ENCODE measurements at places on chromosomes 4 and X. TPM values are rescaled to one million over a fixed set of nuclear protein-coding genes. Genes with fewer than 3 reads are reported as not detected.

DNA sequence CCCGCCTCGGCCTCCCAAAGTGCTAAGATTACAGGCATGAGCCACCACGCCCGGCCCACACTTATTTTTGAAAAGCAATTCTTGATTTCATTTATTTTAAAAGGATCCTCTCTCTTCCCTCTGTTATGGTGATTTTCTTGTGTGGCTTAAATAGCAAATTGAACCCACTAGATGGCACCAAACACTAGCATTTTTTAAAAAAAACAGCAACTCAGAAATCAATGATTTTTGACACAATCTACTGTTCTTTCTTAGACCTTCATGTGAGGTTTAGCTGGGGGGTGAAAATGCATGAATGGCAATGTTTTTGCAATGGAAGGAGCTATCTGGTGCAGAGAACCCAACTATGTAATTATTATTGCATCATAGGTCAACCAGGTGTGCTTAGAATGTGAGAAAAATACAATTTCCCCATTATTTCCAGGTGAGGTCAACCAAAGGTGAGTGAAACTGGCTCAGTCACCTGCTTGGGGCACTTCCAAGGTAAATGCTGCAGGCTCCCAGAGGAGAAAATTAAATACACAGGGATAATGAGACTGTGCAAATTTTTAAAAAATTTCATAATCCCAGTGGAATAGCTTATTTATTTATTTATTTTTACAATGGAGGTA, 226.7 kb upstream of the PRKX start:
- peak; percentile 10 for DNase-seq

- DNase-seq = no peak
Measured at GRCh38 chr4:17560065-17560673, 16.8 kb upstream of the LAP3 start.

The UGT2B17 gene
- not detected for total RNA-seq

DNA sequence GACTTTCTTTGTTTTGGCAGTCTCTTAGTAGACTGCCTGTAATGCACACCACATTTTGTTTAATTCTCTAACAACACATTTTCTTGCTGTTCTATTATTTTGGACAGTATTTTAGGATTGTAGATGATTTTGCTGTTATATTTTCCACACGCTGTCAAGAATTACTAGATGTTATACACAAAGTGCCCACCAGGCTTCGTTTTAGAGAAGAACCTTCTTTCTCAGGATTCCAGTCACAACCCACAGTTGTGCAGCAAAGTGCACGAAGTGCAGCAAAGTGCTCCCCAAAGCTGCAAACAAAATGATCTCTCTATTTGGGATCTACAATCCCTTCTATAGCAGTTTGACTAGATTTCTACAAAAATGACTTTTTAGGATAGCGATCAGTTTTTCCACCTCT, 2.4 kb downstream of the ZNF141 start:
- DNase-seq = no peak

The PPM1K gene
- total RNA-seq = 49.2 TPM

DNA sequence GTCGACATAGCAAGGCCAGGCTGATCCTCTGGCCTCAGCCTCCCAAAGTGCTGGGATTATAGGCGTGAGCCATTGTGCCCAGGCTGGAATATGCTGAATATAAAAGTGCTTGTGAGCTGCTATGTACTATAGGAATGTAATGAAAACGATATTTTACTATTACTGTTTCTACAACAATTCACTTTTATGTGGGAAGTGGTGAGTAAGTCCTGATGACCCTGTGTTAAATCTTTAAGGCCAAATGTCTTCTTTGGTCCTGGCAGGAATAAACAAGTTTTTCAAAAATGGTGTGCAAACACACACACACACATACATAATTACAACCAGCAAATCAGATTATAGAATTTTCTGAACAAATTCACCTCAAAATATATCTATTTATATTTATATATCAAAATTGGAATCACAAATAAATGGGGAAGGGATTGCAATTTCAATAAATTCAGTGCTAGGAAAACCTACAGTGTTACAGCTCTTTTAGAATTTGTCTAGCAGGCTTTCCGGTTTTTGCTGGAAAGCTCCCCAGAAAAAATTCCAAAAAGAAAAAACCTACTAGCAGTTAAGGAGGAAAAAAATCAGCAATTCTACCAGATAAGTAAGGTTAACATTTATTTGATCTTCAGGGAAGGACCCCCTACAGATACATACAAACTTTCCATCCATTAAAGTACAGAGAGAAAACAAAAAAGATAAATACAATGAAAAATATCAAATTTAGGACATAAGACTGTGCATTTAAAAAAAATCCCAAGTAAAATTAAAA, 17.9 kb downstream of the SMIM14 start:
- no peak for DNase-seq

- DNase-seq = peak; percentile 21
Measured at GRCh38 chr4:34043131-34043530, 2201.2 kb downstream of the ARAP2 start.

DNA sequence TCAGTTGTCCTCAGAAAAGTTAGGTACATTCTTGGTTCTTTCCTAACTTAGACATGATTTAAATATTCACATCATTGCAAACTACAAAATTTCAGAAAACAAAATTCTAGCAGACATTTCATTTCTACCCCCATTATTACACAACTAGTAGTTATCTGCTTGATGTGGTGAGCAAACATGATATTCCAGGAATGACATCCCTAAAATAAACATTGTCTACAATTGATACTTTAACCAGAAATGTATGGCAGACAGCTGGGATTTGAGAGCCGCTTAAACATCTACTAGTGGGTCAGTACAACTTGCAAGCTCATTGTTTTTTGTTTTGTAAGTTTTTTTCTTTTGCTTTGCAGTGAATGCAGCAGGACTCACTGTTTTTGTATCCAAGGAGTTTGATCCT, 32.1 kb upstream of the AMBN start:
- DNase-seq = no peak

GRCh38 chrX:133544115-133544514, 128.8 kb upstream of the GPC4 start:
- no peak for DNase-seq

GRCh38 chr4:20359692-20360091, 108.0 kb downstream of the SLIT2 start:
- DNase-seq = no peak

GRCh38 chrX:133005042-133005441, 46.6 kb upstream of the HS6ST2 start:
- peak; percentile 1 for DNase-seq

The GATA1 gene
- not detected for total RNA-seq

The PIGA gene
- total RNA-seq = 7.5 TPM

The PAGE5 gene
- total RNA-seq = not detected

GRCh38 chr4:101989551-101989950, 199.0 kb downstream of the BANK1 start:
- DNase-seq = no peak

- no peak for DNase-seq
Measured at GRCh38 chr4:76874176-76874575, 23.8 kb downstream of the SOWAHB start.

DNA sequence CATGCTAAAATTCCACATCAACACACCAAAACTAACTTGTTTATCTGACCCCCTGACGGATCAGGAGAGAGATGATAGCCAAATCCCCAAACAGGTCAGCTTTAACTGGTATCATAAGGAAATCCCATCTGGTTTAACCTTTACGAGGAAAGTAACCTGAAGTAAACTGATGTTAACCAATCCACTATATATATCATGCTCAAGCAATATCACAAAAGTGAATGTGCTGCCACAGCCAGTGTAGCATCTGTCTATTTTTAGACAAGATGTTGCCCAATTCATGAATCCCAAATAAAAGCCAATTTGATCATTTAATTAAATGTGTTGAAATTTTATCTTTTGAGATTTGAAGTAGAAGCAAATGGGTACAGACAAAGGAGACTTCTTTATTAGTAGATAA, 44.5 kb downstream of the EGF start:
- DNase-seq = no peak

- DNase-seq = peak; percentile 28
Measured at GRCh38 chr4:108166441-108167315, 2.1 kb downstream of the LEF1 start.

The PCSK1N gene
- total RNA-seq = 5.4 TPM

GRCh38 chr4:73606465-73606974, 13.7 kb downstream of the RASSF6 start:
- DNase-seq = no peak

GRCh38 chr4:19615086-19615689, 636.5 kb upstream of the SLIT2 start:
- DNase-seq = peak; percentile 3

GRCh38 chrX:77527233-77528001, 80.2 kb downstream of the FGF16 start:
- no peak for DNase-seq

DNA sequence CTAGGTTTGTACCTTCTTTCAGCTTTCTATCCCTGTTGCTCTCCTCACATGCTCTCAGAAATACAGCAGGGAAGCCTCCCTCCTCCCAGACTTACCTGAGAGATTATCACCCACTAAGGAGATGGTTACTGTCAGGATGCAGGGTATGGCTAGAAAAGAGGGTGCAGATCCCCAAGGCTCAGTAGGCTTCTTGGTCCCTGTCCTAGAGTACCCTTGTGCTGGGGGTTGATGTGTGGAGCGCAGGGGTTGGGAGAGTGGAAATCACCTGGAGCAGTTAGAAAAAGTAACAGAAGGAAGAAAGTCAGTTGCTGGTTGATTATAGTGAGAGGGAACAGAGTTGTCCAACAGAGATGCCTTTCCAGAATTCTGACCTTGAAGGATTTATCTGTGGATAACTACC, 80.2 kb downstream of the CNGA2 start:
- no peak for DNase-seq

The TEX11 gene
- total RNA-seq = not detected

GRCh38 chr4:185343726-185344581, 51.8 kb downstream of the LRP2BP start:
- DNase-seq = peak; percentile 28

GRCh38 chr4:12041828-12042227, 613.1 kb upstream of the HS3ST1 start:
- no peak for DNase-seq

All from myocyte (in vitro differentiated cells).